NCI-H2081 treated with DMSO at 0.1 percent for 48 hours (cell line): ENCODE measurements at places on chromosomes 3 and 15.

DNA sequence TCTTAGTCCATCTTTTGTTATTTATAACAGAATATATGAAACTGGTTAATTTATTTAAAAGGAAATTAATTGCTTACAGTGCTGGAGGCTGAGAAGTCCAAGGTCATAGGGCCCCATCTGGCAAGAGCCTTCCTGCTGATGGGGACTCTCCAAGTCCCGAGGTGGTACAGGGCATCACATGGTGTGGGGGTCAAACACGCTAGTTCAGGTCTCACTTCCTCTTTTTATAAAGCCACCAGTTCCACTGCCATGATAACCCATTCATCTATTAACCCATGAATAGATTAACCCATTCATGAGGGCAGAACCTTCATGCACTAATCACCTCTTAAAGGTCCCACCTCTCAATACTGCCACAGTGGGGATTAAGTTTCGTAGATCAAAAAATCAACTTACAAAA is 659.3 kb downstream of the NAALADL2 start:
- no peak for DNase-seq

DNA sequence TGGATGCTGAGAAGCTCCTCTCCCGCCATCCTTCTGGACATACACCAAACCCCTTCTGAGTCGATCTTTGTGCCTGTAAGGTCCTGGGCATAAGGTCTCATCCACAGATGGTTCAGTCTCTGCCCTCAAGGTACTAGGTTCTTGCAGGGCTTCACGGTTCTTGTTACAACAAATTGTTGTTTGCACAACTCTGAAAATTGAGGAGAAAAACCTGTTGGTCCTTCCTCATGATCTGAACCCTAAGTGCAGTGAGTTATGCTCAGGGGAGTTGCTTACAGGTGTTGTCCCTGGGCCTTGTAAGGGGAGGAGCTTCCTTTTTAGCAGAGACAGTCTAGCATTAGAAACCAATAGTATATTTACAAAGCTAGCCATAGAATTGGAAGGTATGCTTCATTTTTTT is 15.7 kb downstream of the CDCP1 start:
- no peak for DNase-seq

DNA sequence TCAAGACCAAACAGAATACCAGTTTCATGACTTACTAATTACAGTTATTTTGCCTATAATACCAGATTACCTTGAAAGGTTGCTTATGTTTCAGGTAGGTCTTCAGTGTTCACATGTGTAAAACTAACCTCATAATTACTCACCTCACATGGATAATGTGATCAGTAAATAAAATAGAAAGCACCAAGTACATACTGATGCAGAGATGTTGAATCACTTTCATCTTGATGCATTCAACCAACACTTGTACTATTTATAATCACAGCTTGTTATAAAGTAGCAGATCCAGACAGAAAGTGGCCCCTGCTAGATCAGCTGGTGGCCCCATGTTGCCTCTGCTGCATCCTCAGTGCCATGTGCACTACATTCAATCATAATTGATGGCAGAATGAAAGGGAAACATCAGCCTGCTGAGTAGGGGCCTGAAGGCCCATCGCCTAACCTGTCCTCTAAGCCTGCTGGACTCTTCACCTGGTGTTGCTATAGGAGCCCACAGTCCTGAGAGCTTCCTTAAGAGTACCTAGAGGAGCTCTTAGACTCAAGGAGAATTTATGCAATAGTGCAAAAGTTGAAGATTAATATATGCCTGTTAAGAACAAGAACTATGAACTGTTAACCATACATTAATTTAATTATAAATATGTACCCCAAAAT is 154.3 kb downstream of the PLCL2 start:
- no peak for DNase-seq

DNA sequence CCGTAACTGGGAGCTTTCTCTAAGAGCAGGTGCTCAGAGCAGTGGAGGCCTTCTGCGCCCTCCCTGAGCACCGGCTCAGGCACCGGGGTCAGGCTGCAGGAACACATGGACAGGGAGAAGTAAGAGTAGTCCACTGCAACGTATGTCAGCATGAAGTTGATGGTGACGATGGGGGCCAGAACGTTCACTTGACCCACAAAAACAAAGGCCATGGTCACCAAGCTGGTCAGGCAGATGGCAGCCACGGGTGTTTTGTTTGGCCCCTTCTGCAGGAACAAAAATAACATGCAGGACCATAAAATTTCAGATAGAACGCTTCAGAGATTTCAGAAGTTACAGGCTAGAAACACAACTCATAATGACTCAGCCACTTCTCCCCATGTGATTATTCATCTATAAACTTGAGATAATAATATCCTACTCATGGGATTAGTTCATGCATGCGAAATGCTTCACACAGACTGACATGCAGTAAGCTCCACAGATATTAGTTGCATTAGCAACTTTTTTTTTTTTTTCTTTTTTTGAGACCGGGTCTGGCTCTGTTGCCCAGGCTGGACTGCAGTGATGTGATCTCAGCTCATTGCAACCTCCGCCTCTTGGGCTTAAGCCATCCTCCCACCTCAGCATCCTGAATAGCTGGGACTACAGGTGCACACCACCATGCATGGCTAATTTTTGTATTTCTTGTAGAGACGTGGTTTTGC is 52.2 kb upstream of the HEG1 start:
- no peak for DNase-seq

GRCh38 chr15:44296625-44297524 is 8.4 kb downstream of the GOLM2 start:
- no peak for DNase-seq

DNA sequence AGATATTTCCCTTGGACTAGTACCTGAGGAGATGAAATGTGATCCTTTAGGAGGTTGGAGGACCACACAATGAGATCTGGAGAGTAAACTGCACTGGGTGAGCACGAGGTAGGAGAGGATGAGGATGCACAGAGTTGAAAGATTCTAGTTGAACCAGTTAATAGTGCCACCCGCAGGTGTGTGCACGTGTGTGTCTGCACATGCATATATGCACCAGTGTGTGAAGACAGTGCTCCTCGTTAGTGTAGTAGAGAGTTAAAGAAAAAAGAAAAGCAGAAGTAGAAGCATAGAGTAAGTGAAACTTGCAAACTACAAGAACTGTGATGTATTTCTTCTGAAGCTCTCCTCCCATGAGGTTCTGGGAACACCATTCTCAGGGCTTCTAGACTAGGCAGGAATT is 8.4 kb downstream of the MED12L start:
- DNase-seq: no peak

- no peak for DNase-seq
Observed at GRCh38 chr15:101042320-101042719, 123.2 kb downstream of the LRRK1 start.

- DNase-seq: no peak
Observed at GRCh38 chr3:106969596-106969995, 407.6 kb upstream of the CCDC54 start.

DNA sequence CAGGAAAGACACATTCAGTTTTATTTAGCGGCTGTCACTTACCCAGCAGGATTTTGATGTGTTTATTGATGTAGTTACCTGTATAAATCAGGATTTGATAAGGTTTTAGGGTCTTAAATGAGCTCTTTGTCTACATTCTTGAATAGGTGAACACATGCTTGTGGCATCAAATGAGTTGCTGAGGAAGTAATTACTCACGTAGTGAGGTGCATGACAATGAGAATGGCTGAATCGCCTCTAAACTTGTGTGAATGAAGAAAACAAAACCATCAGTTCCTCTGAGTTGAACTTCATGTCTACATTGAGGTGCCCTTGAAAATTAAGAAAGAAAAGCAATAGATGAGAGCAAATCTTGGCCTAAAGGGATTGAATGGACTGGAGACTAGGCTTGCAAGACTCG is 245.6 kb upstream of the SATB1 start:
- DNase-seq: no peak

- DNase-seq: no peak
Observed at GRCh38 chr15:89575656-89576416, 567 bp downstream of the TICRR start.

DNA sequence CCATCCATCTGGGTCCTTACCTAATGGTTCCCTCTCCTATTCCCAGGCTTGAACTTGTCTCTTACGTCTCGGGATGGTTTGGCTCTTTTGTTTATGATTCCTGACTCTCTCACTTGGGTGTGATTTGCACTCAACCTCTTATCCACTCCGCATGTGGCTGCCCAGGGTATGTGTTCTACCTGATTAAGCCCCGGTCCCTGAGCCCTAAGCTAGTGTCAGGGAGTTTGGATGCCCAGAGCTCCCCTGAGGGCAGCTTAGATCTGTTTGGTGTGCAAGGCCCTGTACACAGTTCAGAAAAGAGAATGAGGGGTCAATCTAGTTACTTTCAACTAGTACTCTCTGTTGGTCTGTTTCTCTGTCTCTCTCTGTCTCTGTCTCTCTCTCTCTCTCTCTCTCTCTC is 15.9 kb upstream of the STARD5 start:
- DNase-seq: no peak
